ENCODE measurements at places on chromosomes 5 and 9.

DNA sequence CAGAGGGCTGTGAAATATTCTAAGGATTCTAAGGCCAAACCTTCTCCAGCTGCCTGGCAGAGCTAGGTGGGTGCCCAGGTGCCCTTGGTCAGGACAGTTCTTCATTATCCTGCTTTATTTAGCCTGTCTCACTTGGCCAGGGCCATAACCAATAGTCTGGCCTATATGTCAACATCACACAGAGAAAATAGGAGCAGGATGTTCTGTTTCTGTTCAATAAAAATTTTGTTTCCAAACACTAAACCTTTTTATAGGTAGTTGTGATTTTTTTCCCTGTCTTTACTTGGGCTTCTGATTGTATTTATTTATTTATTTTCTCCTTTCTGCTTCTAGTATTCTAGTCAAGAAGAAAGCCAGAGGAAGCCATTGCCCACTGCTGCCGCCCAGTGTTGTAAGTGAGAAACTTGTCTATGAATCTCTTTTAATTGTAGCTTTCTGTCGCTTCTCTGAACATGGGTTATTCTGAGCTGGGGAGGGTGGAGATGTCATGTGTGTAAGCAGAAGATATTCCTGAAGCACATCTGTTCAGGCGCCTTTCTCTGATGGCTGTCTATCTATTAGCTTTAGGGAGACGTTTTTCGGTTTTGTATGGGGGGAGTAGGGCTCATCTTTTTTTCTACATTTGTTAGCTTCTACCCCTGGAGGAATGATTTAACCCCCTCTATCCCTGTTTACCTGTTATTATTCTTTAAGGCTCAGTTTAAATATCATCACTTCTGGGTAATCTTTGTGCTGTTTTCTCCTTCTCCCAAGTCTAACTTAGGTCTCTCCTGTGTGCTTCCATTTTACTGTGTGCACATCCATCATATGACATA lies 97.1 kb downstream of the UNC13B start:
- DNase-seq: no peak

GRCh38 chr9:76516350-76516749 lies 57.4 kb downstream of the GCNT1 start:
- DNase-seq: no peak

- no peak for DNase-seq
Observed at GRCh38 chr9:136951541-136952320, at the start of gene LCN12. LCN12 (plus strand) TSS chr9:136952273; CDS start chr9:136952328, 55 bp downstream.

DNA sequence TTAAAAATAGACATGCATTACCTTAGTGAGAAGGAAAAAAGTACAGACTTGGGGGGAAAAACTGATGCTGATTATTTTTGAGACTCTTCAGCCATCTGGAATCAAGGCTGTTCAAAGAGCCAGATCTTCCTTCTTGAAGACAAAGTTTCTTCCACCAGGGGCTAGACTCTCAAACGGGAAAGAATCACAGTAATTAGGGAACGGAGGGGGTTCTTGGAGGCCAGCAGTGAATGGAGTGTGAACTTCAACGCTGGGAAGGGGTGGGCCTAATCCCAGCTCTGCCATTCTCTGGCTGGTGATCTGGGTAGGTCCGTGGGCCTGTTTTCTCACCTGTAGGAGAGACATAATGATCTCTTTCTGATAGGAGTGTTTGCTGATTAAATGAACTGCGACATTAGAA lies 21.1 kb upstream of the LHX2 start:
- no peak for DNase-seq

DNA sequence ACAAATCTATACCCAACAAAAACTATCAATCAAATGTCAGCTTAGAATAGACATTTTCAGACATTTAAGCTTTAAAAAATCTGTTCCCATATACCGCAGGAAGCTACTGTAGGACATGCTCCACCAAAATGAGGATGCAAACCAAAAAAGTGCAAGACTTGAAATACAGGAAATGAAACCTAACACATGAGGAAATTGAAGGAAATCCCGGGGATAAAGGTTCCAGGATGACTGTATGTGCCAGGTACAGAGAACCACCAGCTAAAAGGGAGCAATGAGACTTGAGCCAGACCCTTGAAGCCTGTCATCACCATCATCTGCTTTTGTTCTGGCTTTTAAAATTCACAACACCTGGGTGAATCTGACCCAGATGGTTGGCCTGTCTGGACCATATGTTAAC lies 21.4 kb downstream of the DIAPH1 start:
- peak; percentile 42 for DNase-seq

DNA sequence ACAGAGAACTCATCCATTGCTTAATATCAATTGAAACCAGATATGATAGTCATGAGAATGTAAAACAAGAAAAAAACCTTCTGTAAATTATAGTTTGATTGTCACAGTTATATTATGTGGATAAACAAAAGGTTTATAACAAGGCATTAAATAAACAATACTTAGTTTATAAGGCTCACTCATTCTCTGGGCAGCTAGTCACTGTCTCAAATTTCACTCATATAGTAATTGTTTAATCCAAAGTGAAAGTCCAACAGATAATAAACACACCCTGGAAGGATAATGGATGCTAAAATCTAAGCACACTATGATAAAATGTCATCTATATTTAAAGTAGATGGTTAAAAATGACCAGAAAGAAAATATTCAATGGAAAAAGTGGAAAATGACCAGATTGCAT lies 30.8 kb upstream of the SLC12A2 start:
- DNase-seq: no peak

GRCh38 chr5:177131019-177131320 lies 2.6 kb upstream of the NSD1 start:
- DNase-seq: no peak

- no peak for DNase-seq
Observed at GRCh38 chr5:1122511-1123294, 10.8 kb upstream of the SLC12A7 start.

GRCh38 chr5:13552361-13552760 lies 392.1 kb downstream of the DNAH5 start:
- no peak for DNase-seq

DNA sequence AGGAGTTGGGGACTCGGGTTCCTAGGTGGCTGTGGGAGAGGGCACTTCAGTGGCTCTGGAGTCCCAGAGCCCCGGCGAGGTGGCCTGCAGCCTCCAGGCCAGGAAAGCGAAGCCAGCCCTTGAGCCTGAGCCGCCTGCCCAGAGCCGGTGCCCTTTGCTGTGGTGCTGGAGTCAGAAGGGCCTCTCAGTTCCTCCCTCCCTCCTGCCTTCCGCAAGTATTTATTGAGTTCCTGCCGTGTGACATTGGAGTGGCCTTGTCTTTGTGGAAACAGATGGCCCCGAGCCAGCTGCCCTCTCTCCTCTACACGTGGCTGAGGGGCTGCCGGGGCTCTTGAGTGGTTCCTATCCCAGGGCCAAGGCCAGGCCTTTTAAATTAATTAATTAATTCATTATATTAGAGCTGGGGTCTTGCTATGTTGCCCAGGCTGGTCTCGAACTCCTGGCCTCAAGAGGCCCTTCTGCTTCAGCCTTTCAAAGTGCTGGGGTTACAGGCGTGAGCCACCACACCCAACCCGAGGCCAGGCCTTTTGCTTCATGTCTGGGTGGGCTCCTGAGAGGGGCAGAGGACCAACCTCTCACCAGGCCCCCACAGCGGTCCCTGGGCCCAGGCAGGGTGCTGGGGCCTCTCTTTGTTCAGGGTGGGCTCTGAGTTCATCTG lies 45.6 kb upstream of the IER5L start:
- no peak for DNase-seq

DNA sequence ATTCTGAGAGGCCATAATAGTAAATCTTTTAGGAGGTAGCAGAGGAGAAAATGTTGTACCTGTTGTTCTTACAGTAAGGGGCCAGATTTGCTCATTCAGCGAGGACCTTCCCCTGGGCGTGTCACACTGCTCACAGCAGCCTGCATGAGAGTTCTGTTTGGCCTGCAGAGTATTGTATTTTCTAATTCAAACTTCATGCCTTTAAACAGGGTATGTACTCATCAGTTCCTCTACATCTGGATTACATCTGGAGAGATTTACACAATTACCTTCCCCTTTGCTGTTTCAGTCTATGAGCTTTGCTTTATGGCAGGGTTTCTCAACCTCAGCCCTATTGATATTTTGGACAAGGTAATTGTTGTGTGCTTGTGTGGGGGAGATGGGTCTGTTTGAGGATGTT lies 170.9 kb upstream of the STK32A start:
- no peak for DNase-seq

- no peak for DNase-seq
Observed at GRCh38 chr9:100428871-100429654, 2.1 kb downstream of the MSANTD3 start.

DNA sequence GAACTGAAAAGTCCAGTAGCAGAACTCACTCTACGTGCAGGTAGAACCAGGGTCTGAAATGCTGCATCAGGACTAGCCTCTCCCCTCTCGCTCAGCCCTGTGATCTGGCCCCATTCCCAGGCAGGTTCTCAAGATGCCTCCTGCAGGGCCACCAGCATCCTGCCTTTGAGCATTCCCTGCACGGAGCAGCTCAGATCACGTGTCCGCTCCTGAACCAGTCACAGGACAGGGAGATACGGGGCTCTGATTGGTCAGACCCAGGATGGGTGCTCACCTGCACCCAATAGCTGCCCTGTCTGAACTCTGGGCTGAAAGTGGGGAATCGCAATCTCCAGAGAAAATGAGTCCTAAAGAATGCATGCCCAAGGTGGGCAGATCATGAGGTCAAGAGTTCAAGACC lies 50.8 kb downstream of the NEURL1B start:
- no peak for DNase-seq

- DNase-seq: no peak
Observed at GRCh38 chr5:161311965-161312364, 234.6 kb downstream of the GABRB2 start.

GRCh38 chr5:88683506-88684135 lies 199.4 kb downstream of the MEF2C start:
- peak; percentile 82 for DNase-seq

GRCh38 chr5:112923148-112923917 lies 1.3 kb upstream of the REEP5 start:
- DNase-seq: no peak

DNA sequence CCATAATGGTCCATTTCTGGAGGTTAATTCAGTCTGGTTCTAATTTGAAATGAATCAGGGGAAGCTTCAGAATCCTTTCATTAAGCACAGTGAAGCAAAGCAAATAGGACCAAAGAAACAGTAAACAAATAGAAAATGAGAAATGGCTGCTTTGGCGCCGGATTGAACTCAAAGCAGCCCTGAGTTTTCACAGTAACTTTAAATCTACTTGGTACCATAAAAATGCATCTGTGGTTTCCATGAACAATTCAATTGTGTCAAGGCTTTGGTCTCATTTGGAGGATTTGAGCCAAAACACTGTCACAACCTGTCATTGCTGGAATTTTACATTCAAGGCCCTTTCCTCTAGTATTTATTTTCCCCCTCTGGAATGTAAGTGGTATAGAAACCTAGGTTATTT lies 25.9 kb upstream of the DAPK1 start:
- DNase-seq: no peak

DNA sequence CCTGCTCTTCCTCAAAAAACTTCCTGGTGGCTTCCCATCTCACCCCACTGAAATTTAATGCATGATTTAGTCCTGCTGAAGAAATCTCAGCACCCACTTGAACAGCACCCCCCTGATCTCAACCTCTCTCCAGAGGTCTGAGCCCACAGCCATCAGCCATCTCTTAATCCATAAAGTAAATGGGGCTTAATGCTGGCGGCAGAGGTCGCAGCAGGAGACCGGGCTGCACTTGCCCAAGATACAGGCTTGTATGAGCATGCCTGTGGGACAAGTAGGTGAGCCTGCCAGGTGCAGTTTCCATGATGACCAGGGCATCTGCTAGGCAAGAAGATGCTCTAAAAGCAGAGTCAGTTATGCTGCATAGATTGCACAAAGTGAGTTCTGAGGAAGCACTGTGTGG lies 52.4 kb upstream of the CTXN3 start:
- no peak for DNase-seq

DNA sequence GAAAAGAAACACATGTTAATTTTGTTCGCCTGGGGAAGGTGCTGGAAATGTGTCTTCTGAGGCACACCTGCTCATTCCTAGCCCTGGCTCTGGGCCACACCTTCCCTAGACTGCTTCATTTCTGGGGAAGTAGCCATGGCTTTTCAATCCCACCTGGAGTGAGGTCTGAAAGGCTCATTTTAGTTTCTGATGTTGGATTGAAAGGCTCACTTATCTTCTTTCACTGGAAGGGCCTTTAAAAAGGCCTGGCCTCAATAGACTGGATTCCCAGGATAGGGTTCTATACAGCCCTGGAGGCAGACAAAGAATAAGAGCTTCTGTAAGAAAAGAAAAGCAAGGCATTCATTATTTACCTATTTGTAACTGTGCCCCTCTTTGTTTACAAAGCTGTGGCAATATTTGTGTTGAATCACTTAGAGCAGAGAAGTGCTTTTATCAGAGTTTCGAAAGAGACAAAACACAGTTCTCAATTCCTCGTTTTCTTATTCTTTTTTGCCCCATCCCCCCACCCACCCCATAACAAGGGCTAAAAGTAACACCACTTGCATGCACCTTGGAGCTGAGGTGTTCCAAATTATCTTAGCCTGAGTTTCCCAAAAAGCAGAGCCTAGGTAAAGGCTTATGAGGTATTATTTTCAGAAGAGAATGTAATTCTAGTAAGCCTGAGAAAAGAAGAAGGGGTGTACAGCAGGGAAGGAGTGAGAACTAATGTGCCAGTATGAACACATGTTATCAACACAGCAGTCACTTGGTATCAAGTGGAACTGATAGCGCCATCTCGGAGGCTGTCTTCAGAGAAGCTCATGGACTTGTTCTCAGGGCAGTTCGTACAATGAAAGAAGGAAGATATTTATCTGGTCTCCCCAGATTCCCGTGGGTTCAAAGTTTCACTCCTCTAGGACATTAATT lies 413.1 kb downstream of the KCTD16 start:
- DNase-seq: no peak

- no peak for DNase-seq
Observed at GRCh38 chr9:130482463-130482862, 37.7 kb downstream of the ASS1 start.

DNA sequence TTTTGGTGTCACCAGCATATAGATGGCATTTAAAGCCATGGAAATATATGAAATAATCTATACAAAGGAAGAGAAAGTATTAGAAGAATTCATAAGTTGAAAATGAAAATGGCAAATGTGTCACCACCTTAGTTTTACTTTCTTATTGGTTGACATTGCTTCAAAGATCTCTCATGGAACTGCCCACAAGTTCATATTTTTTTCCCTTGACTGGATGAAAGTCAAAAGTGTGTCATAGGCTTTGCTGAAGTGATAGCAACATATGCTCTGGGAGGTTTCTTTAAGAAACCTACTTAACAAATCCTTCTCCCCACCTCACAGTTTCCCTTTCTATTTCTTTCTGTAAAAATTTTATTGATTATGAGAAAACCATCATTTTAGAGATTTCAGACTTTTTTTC lies 127.2 kb downstream of the VPS13A start:
- DNase-seq: no peak

DNA sequence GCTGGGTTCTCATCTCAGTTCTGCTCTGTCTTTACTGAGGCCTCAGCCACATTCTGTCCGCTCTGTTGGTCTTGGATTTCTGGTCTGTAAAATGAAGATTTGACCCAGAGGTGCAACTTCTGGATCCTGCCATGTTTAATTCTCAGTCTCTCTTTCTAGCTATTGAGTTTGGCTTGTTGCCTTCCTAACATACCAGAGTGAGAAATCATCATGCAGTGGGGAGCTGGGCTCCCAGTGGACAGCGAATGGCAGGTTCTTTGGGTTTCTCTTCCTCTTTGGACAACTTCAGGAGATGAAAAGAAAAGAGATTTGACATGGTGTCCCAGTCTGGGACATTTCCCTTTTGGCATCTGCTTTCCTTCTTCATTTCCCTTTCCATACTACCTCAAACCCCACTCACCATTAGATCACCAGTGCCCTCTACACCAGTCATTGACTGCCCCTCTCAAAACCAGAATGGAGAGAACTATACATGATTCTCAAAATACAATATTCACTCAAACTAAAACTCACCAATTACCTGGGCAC lies 334.7 kb downstream of the ACTL7B start:
- no peak for DNase-seq

- DNase-seq: no peak
Observed at GRCh38 chr5:73380710-73381589, 67.6 kb downstream of the FOXD1 start.
